GOT3 (cell line): ENCODE measurements at places on chromosomes 13 and 19.

GRCh38 chr13:26541678-26542568, 15.6 kb upstream of the WASF3 start:
- no peak for DNase-seq

GRCh38 chr19:40806423-40807146, 7.6 kb downstream of the EGLN2 start:
- DNase-seq, result no peak

DNA sequence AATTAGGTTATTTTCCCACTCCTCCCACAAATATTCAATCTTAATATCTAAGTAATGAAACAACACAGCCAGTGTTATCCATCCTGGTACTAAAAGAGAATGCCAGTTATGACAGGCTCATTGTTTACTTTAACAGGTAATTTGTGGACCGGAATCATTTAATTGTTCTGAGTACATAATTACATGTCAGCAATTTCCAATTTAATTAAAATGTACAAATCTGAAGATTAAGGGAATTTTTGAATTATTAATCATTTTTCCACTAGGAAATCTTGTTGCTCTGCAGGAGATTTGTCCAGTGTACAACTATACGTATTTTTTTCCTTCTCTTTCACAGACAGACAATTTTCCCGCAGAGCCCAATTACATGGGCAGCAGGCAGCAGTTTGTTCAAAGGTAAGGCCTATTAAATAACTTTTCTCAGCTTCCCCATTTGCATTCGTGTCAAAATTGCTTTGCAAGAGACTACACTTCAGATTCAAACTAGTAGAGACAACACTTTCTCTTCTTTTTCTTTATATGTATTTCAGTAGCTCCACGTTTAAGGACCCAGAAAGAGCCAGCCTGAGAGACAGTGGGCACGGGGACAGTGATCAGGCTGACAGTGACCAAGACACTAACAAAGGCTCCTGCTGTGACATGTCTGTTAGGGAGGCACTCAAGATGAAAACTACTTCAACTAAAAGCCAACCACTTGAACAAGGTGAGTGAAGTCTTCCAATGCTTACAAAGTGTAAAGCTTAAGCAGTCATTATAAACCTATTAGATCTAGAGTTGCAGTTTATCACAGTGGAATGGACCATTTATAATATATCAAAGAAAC, 34.8 kb downstream of the PCDH17 start:
- DNase-seq, result no peak

DNA sequence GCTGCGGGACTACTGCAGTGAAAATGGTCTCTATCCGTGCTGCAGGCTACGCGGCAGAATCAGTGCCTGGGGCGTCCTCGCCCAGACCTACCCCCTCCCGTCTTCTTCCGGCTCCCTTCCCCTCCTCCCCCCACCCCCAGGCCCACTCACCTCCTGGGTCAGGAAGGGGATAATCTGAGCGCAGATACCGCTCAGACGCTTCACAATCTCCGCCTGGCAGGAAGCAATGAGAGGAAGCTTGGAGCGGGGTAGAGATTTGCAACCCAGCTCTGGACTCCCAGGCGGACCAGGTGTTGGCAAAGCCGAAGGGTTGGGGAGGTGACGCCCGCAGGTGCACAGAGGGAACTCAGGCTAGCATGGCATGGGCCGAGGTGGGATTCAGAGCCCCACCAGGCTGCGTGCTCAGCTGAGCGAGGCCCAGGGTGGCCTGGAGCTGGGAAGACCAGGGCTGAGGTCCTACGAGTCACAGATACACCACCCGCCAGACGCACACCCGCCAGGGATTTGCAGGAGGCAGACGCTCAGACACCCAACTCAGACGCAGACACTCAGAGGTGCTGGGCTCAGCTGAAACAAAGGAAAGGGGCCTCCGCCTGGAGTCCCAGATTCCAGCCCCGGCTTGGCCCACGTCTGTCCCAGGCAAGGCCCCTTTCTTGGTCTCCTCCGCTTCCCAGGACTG, 4.1 kb downstream of the TLE2 start:
- DNase-seq, result no peak

DNA sequence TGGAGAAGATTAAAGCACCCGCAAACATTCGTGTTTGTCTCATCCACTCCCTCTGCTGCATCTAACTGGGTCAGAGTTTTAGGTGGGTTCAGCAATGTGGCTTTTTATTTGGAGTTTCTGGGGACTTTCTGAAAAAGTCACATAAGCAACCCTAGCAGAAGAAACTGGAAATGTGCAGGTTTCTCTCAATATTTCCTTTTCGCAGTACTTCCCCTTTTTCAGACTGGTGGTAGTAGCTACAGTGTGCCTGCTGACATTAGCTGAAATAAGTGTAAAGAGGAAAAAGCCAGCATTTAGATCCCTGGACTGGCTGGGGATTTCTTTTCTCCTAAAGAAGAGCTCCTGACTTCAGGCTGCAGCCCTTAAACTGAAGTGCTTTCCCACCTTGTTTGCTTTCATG, 15.9 kb upstream of the OLFM4 start:
- no peak for DNase-seq

DNA sequence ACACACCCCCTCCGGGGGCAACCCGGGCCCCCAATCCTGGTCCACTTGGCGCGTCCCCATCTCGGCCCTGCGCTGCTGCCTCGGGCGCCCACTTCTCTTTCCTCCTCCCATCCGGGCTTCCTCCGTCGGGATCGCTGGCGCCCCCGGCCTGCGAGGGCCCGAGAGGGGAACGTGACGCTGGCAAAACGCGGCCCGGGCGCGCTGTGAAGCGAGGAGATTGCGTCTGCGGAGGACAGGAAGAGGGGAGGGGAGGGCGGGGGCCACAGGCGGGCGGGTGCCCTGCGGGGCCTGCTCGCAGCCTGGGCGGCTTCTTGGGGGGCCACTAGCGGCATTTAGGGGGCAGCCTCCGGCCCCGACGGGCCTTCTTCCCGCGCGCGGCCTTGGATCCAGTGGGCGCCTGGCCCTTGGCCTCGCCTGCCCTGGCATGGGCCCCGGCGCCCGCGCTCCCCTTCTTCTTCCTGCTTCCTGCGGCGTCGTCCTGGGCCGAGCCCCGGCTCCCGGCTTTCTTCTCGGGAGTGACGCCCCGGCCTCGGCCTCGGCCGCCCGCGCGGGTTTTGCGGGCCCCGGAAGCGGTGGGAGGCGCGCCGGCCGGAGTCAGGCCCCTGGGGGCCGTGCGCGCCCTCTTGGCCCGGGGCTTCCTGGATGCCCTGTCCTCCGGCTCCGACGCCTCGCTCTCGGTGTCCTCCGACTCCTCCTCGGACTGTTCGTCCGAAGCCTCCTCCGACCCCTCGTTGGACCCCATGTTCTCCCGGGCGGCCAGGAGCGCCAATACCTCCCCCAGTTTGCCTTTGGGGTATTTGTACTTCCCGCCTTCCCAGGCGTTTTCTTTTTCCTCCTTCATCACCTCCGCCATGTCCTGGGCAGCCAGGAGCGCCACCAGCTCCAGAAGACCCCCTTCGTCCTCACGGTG, 2.2 kb downstream of the PNMA8B start:
- no peak for DNase-seq

- DNase-seq, result no peak
Observed at GRCh38 chr13:106619688-106620555, 52.0 kb upstream of the ARGLU1 start.

DNA sequence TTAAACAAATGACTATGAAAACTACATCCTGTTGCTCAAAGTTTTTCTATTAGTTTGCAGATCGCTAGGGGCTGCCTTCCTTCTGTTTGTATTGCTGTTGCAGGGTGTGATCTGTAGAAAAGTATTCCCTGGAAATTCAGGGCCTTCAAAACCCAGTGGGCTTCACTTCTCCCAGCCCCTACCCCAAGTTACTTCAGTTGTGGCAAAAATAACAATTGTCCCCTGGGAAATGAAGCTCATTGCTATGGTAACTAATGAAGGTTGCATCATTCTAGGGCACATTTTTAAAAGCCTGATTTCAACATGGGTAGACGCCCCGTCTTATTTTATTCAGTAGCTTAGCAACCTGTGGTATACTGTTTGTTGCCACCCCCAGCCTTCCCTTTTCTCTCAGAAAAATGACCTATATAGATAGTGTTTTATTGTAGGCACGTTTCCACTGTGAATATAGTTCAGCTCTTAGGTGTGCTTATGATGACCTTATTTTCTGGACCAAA, 60.9 kb downstream of the WDFY2 start:
- DNase-seq, result no peak

DNA sequence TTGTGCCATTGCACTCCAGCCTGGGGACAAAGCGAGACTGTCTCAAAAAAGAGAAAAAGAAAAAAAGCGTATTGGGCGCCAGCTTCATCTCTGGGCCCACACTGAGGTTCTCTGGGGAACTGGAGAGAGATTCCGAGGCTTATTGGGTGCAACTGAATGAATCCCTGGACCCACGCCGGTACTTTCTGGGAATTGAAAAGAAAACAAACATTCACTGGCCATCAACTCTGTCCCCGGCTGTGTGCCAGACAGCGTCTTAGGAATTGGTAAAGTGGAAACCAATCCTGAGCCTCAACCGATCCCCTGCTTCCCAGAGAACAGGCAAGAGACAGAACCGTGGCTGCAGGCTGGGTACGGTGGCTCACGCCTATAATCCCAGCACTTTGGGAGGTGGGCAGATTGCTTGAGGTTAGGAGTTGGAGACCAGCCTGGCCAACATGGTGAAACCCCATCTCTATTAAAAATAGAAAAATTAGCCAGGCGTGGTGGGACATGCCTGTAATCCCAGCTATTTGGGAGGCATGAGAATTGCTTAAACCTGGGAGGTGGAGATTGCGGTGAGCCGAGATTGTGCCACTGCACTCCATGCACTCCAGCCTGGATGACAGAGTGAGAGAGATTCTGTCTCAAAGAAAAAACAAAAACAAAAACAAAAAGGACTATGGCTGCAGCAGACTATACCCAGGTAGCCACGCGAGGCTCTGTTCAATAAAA, 8.6 kb downstream of the ANO8 start:
- DNase-seq, result no peak

GRCh38 chr13:89380101-89380500, 1708.9 kb downstream of the SLITRK5 start:
- no peak for DNase-seq

DNA sequence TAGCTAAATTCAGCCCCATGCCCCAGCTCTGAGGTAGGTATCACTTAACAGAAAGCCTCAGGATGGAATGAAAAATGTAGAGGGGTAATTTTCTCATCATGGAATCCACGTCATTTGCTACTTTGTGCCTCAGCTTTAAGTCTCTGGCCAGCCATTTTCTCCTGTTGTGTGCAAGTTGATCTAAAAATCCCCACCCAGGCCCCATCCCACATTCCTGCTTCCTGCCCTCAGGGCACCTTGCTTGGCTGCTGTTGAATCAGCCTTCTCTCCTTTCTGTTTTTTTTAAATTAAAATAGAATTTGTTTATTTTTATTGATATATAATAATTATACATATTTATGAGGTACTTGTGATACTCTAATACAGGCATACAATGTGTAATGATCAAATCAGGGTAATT, 179.9 kb upstream of the TSHZ3 start:
- no peak for DNase-seq

DNA sequence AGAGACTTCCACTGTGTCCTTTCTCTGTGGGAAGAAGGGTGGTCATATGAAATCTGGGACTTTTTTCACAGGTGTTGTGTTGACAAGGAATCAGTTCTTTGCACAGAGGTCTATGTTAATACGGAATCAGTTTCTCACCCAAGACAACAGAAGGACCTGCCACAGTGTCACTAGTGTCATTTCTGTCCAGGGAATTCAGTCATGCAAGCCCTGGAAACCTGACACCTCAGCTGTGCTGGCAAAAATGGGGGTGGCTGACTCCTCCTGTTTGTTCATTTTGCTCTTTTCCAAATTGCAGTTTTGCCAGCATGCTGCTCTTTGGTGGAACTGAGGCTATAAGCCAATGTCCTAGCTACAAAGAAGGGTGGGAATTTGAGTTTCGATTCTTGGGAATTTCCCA, 49.8 kb upstream of the ESD start:
- DNase-seq, result no peak

- no peak for DNase-seq
Observed at GRCh38 chr19:40280608-40281221, 4.4 kb downstream of the AKT2 start.

DNA sequence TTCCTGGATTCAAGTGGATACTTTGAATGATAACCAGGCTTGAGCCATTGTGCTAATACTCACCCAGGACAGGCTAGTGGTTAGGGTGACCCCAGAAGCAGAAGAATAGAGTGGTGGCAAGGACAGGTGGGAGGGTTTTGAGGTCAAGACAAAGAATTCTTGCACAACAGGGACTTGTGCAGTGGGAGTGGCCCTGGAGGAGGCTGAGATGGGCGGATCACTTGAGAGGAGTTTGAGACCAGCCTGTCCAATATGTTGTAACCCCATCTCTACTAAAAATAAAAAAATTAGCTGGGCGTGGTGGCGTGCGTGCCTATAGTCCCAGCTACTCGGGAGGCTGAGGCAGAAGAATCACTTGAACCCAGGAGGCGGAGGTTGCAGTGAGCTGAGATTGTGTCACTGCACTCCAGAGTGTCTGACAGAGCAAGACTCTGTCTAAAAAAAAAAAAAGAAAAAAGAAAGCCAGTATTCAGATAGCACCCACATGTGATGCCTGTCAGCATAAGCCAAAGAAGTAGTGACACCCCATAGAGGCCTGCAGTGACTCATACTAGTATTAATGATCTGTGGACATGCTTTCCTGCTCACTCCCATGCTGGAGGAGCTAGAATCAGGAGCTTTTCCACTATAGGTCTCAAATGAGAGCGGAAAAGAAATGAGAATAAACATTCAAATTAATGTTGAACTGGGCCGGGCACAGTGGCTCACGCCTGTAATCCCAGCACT, 78.7 kb downstream of the RNF17 start:
- DNase-seq, result no peak

- no peak for DNase-seq
Observed at GRCh38 chr13:110772091-110772984, 58.8 kb downstream of the ING1 start.

- DNase-seq, result no peak
Observed at GRCh38 chr13:94351292-94351990, 128.0 kb downstream of the DCT start.

DNA sequence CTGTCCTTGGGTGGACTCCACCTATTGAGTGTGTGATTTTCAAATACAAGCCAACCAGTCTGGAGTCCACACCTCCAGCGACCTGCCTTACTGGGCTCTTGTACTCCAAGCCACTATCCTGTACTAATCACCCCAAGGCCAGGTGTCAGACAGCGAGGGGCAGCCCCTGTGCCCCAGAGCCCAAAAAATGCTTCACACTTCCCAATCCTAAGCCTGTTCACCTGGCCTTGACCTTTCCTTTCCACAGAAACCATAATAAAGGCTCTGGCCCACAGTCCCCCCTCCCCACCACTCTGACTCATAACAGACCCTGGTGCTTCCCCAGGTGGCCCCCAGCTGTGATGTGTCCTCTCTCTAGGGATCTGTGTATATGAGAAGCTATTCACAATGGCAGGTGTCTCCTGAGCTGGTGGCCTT, 3.9 kb downstream of the CD209 start:
- DNase-seq, result no peak

DNA sequence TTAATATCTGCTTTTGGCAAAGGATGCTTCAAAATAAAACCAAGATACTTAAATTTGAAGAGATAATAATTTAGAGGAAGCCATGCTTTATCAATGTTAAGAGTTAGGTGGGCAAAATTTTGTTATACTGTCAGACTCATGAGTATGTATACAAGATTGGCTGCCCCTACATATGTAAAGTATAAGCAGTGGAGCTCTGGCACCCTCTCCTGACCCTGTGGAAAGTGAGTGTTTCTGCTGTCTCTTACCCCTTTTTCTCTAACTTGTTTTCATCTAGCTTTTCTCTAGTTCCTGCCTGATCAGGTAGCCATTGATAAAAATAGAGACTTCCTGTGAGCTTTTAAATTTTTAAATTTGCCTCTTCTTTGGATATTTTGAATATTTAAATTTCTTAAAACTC, 710.9 kb upstream of the SPRY2 start:
- no peak for DNase-seq

- no peak for DNase-seq
Observed at GRCh38 chr19:45217957-45218334, 27.3 kb downstream of the EXOC3L2 start.

- no peak for DNase-seq
Observed at GRCh38 chr19:4829001-4829712, 2.4 kb downstream of the TICAM1 start.
